ENCODE measurements at places on chromosomes 3 and 15.
A peak's percentile ranks its signal among the peaks of the same experiment; 100 is the strongest.

- no peak for DNase-seq
These were observed 51.1 kb downstream of the MEF2A start for GRCh38 chr15:99616773-99617342.

DNA sequence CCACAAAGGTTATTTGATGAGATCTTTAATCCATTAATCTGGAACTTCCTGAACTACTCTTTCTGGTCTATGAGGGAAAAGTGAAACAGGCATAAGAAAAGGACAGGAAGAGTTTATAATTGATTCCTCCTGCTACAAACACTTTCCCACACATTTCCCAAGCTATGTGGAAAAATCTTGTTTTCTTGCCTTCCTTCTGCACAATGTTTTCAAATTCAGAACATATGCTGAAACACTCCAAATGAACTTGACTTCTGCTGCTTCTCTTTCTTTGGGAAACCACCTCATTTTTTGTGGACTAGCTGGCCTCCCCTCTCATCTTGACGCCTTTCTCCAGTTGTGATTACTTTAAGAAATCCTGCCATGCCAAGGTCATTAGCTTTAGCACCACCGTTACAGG lies 100.7 kb upstream of the PTPRG start:
- DNase-seq: no peak

DNA sequence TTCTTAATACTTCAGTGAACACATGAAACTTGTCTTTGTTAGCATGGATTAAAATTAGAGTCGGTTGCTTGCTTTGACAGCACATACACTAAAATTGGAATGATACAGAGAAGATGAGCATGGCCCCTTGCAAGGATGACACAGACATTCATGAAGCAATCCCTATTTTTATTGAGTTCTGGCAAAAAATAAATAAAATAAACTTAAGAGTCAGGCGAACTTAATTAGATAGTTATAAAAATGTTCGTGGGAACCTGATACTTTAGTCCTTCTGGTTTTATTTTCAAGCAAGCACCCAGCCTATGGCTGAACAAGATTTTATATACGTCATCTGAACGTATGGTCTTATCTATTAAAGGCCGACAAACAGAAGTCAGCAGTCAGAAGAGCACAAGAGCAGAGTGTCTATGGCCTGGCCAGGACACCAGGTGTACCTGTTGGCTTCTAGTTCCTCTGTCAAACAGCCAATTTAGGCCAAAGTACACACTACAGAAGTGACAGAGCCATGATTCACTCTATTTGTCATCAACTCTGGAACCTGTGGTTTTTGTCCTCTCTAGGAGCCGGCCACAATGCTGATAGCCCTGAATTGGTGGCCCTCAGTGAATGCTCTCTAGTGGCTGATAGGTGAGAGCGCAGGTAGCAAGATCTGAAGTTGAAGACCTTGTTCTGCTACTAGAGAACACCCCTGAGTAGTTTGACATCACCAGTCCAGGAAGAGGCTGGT lies 64.3 kb downstream of the LEO1 start:
- DNase-seq: no peak

GRCh38 chr3:172550347-172550943 lies 27.2 kb upstream of the TNFSF10 start:
- no peak for DNase-seq

GRCh38 chr15:98794211-98794610 lies 145.9 kb downstream of the IGF1R start:
- no peak for DNase-seq

GRCh38 chr3:54527521-54527920 lies 400.3 kb downstream of the LRTM1 start:
- no peak for DNase-seq

DNA sequence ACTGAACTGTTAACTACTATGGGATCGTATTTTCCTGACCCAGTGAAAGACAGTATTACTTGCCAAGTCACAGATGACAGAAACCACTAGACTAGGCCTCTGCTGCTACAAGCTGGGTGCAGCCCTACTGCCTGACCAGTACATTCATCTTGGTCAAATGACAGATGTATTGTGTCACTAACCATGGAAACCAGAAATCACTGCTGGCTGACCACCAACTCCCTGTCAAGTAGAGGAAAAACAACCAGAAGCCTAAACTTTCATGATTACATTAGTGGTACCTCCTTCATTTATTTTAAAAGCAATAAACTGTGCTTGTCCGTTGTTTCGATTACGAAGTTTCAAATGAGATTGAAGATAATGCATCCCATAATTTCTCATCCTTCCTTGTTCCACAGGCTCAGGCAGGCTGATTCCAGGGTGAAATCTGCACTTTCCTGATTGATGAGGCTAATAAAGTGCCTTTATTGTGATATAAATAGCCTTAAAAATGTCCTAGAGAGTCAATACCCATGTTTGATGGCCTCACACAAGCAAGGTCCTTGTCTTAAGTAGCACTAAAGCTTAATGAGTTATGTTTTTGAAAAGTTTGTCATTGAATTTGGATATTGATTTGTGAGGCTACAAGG lies 309.7 kb downstream of the LSAMP start:
- DNase-seq: no peak

GRCh38 chr3:58691997-58692396 lies 25.4 kb upstream of the FAM3D start:
- DNase-seq: no peak

- no peak for DNase-seq
These were observed 25.6 kb upstream of the CCDC50 start for GRCh38 chr3:191303596-191303995.

- DNase-seq: no peak
These were observed 240.6 kb upstream of the TOPAZ1 start for GRCh38 chr3:44001072-44001471.

GRCh38 chr3:42345811-42346210 lies 64.6 kb downstream of the LYZL4 start:
- no peak for DNase-seq

DNA sequence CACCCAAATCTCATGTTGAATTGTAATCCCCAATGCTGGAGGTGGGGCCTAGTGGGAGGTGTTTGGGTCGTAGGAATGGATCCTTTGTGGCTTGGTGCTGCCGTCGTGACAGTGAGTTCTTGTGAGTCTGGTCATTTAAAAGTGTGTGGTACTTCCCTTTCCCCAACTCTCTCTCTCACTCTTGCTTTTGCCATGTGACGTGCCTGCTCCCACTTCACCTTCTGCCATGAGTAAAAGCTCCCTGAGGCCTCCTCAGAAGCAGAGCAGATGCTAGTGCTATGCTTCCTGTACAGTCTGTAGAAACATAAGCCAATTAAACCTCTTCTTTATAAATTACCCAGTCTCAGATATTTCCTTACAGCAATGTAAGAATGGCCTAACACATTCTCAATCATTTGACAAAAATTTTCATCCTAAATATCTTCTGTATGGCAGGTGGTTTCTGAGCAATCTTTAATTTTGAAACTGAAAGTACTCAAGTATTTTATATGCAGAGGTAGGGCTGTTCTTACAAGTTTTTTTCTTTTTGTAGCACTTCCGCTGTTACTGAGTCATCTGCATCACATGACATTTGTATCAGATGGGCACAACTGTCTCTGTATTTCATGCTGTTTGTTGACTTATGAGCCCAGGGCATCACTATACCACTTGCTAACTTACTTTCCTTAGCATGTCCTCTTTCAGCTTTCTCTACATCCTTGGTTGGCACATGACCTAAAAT lies 8.8 kb downstream of the RPL39L start:
- DNase-seq: peak; percentile 48

All from central memory CD8-positive, alpha-beta T cell (primary cell).